ENCODE measurements at places on chromosomes 16 and 17.

DNA sequence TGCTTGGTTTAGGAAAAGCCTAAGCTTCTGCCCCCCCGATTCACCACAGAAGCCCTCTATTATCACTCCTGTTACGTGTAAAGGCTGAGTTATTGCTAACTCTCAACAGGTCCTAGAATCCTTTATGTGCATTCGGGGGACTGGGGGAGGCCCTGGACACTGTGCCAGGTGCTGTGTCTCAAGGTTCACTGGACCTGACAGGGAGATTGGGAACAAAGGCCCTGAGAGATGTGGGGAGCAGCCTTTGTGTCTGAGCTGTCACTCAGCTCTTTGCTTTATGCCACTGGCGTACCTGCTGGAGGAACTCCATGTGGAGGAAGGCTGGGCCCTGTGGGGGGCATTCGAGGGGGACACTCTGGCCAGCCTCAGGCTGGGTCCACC, 65.9 kb downstream of the METRNL start:
- DNase-seq: no peak

DNA sequence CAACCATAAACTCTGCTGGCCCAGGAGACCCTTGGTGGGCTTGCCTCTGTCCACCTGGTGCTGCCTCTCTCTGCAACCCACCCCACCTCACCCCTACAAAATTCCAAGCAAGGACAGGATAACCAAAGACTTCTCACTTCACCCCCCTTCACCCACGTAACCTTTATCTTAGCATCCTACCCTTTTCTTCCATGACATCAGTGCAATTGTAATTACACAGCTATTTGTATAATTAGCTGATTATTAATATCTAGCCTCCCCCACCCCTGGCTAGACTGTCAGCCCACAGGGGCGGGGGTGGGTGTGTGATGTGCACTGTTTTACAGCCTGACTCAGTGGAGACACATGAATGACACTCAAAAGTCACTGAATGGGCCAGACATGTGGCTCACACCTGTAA, 262.2 kb downstream of the MRTFB start:
- DNase-seq: no peak

DNA sequence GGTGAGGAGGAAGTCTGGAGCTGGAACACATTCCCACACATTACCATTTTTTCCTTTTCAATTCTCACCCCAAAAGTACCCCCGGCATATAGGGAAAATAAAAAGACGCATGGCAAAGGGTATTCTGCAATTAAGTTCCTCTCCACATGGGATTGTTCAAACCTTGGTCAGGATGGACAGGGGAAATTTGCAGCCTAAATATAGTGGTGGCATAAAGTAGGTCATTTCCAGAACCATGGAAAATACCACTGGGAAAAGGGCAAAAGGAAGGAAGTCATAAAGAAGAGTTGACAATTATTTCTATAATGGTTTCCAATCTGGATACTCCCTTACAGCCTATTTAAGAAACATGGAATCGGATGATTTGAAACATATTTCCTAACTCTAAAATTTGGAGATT, 135.8 kb downstream of the STX8 start:
- DNase-seq: no peak

GRCh38 chr16:19115148-19116021, 1.6 kb downstream of the ITPRIPL2 start:
- DNase-seq: no peak

DNA sequence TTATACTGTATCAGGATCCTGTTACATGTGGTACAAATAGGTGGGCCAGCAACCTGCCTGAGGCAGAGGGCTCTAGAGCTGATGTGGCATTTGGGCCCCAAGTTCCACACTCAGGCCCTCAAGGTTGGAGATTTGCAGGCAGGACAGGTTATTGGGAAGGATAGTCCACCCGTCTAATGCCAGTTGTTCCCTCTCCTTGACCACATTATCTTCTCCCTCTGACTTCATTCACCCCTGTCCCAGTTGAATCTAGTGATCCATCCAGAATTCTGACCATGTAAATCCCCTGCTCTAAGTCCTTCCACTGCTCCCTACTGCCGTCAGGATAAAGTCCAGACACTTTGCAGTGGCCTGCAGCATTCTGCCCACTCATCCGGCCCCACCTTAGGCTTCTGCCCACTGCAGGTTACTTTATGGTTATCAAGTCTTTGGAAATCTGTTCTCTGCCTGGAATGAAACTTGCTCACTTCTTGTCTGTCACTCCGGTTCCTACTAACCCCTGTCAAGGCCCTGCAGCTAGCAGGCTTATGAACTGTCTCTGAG, 1.9 kb upstream of the NFATC3 start:
- no peak for DNase-seq

- no peak for DNase-seq
These were observed 499.4 kb upstream of the C16orf82 start for GRCh38 chr16:26567356-26567755.

- no peak for DNase-seq
These were observed 44.6 kb downstream of the VPS35L start for GRCh38 chr16:19599968-19600716.

DNA sequence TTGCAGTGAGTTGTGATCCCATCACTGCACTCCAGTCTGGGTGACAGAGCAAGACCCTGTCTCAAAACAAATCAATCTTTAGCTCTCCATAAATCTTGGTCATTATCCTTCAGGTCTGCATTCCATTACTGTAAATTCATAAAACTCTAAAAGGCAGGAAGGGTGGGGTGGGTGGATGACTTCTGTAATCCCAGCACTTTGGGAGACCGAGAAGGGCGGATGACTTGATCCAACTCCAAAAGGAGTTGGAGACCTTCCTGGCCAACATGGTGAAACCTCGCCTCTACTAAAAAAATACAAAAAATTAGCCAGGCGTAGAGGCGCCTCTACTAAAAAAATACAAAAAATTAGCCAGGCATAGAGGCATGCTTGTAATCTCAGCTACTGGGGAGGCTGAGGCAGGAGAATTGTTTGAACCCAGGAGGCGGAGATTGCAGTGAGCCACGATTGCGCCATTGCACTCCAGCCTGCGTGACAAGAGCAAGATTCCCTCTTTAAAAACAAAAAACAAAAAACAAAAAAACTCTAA, 2.2 kb upstream of the UBE2Z start:
- no peak for DNase-seq

- DNase-seq: no peak
These were observed 19.8 kb downstream of the REXO5 start for GRCh38 chr16:20826039-20826566.

DNA sequence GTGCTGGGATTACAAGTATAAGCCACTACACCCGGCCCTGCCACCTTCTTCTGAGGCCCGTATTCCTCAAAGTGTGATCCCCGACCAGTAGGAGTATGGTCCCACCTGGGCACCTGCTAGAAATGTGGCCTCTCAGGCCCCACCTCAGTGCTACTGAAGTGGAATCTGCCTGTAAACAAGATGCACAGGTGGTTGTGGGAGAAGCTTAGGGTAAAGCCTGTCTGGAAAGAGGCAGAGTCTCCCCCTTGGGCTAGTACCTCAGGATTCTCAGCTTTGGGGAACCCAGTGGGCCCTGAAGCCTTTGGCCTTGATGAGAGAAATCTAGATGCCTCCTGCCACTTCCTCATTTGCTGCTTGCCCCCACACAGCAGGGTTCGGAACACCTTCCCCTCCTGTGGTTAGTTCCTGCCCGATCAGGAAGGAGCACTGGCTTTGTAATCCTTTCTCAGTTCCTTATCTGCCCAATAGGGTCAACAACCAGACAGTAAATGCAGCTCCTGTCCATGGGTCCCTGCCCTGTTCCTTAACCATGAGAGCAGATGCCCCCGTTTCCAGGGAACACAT, 25.2 kb downstream of the TK2 start:
- DNase-seq: no peak

GRCh38 chr16:88846088-88846487, 10.7 kb downstream of the GALNS start:
- DNase-seq: no peak

- no peak for DNase-seq
These were observed 12.8 kb upstream of the KSR1 start for GRCh38 chr17:27443491-27443890.

GRCh38 chr17:21210411-21211076, 3.4 kb downstream of the TMEM11 start:
- no peak for DNase-seq

GRCh38 chr17:9470171-9470570, 105.4 kb downstream of the STX8 start:
- DNase-seq: no peak

DNA sequence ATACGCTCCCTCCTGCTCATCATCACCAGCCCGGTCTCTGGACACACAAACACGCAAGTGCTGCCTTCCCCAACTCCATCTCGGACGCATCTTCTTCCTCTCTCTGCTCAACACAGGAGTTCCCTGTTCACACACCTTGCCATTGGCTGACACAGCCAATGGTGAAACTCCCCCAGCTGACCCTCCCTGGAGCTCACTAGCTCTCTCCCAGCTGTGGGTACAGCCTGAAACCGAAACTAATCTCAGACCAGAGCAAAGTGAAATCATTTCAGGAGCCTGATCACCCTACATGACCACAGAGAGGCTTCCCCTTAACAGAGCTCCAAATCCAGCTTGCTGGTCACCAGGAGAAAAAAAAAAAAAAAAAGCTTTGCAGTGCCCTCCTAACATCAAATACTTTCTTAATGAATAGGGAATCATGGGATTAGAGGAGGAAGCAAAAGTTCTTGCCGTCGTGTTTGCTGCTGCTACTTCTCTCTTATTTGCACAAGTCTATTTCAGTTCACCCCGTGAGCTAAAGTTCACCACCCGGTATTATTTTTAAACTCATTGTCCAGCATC, 8.3 kb downstream of the CUEDC1 start:
- no peak for DNase-seq

DNA sequence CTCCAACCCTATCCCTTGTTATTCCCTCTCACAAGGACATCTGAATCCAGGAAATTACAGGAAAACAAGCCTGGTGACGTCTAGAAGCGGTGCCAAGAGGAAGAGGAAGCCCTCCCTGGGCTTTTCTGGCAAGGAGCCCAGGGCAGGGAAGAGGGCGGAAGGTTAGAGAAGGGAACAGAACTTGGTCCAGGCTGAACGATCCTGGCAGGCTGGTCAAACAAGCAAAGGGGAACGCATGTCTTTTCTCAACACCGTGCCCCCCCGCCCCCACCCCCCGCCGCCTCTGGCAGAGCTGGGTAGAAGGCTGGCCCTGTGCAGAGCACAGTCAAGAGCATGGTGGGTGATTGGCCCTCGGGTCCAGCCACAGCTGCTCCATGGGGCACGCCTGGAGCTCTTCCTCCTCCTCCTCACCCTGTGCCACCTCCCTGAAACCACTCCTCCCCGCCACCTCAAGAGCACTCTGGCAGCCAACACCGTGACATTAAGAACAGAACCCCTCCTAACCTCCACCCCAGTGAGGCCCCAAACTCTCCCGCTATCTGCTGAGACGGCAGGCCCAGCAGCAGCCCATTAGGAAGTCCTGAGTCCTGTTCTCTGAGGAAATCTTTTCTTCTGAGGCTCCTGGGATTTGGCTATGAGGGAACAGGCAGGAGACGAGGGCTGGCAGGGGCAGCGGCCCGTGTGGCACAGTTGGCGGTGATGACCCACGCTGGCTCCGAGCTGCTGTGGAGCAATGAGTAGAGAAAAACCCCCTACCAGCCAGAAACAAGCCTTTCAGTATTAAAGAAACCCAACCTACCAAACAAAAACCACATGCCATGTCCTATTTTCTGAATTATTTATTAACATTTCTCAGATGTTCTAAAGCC, 7.3 kb downstream of the C16orf86 start:
- no peak for DNase-seq

- no peak for DNase-seq
These were observed 52.9 kb downstream of the ESRP2 start for GRCh38 chr16:68183046-68183445.

DNA sequence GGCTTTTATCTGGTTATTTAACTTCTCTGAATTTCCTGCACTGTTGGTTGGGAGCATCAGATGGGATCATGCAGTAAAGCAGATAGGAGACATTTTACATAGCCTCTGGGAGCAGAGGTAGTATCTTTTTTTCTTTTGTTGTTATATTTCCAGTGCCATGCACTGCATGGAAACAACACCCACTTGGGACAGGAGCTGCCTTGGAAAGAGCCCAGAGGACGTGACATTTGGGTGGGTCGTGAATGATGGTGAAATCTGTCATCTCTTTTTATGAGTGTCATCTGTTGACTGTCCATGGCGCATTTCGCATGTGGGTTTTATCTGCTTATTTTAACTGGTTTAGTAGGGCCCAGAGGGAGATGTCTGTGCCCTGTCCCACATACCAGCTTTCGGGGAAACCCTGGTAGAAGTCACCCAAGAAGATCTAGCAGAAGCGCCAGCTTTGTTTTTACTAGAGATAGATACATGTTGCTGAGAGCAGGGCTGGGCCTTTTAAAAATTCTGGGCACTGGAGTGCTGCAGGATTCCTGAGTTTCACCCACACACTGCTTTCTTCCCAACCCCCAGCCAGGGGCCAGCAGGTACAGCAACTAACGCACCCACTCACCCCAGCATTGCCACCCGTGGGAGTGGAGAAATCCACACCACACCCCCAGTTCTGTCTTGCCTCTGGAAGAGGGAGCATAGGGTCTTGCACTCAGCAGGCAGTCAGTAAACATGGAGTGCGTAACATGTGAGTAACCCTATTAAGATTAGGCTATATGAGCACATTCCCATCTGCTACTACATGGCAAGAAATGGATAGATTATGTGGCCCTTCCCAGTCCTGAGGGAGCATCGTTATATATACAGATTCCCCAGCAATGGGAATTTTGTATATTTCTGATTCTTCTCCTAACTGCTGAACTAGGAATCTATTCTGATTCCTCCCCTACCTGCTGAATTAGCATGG, 8.4 kb upstream of the TERF2 start:
- no peak for DNase-seq

DNA sequence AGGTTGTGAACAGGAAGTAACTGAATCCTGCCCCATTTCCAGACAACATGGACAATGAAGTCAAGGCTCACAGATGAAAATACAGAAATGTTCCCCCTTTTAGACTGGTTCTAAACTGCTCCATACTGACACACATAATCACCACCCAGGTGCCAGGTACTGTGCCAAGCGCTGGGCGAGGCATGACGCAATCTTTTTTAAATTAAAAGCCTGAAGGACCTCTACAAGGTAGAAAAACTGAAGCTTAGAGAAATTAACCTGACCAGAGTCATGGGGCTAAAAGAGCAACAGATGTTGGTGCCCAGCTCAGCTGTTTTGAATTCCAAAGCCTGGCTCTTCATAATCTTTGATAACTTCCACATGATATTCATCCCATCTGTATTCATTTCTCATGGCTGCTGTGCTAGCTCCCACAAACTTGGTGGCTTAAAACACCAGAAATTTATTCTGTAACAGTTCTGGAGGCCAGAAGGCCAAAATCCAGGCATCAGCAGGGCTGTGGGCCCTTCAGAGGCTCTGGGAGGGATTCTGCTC, 4.9 kb upstream of the RAB11FIP4 start:
- DNase-seq: no peak

DNA sequence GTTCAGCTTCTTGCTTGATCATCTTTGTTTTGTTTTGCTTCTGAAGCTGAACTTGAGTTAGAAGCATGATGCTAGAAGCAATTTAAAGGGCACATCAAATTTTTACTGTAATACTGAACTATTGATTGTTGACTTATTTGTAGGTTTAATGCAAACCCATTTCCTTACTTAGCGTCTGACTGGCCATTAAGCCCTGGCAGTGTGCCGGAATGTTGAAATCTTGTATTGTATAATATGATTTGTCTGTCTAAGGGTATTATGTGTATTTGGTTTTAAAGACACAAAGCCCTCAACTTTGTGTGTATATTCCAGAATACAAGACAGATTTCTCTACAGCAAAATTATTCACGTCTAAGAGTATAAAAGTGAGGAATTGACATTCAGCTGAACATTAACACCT, 39.7 kb downstream of the NUP93 start:
- DNase-seq: no peak

GRCh38 chr17:40038882-40039513, 15.2 kb downstream of the MED24 start:
- DNase-seq: no peak

All from stimulated activated CD8-positive, alpha-beta memory T cell treated with anti-CD3 and anti-CD28 coated beads, Interleukin-12 subunit alpha, Interleukin-12 subunit beta, amount 100 ng/mL, for 1 hour (primary cell).